ENCODE measurements at places on chromosomes 4 and X. TPM values are rescaled to one million over a fixed set of nuclear protein-coding genes. Genes with fewer than 3 reads are reported as not detected.
A peak's percentile ranks its signal among the peaks of the same experiment; 100 is the strongest.

The MTNR1A gene
- not detected for total RNA-seq

The UPF3B gene
- 3.4 TPM for total RNA-seq

The ITIH6 gene
- total RNA-seq = not detected

The TCP11X2 gene
- total RNA-seq = not detected

The NAP1L3 gene
- 0.76 TPM for total RNA-seq

The EPHA5 gene
- total RNA-seq = 0.11 TPM

DNA sequence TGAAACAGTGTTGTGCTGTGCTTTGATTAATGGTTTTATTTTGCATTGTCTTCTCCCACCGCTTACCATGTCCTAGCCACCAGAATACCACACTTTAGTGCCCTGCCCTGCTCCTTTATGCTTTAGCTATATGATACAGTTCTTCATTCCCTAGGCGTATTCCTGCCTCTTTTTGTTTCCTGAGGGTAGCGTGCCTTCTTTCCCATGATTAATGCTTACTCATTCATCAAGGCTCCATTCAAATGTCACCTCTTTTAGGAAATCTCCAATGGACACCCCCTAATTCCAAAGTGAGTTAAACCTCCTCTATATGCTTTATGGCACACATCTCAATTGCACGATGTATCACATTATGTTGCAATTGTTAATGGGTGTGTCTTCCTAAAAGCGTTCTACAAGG lies 46.3 kb downstream of the SPANXD start:
- no peak for DNase-seq

GRCh38 chrX:70398899-70399298 lies 24.2 kb upstream of the GDPD2 start:
- DNase-seq = no peak

DNA sequence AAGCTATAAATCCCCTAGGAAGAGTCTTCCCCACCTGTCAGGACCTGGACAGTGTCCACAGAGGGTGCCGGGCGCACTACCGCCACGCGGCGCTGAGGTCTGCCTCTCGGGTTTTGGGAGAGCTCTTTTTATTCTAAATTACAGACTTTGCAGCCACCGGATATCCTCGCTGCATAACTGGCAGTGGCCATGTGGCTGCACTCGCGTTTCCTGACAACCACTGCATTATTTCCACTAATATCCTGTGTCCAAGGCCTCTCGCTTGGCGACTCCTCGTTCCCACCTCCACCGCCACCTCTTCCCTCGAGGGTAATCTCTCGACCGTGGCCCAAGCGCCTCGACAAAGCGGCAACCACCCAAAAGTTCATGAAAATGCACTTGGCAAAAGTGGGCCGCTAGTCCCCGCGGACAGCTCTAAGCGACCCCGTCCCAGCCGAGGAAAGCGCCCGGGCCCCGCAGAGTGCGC lies 512 bp upstream of the TMEM131L start:
- peak; percentile 81 for DNase-seq

- DNase-seq = no peak
Observed at GRCh38 chrX:2643880-2644279, 47.2 kb upstream of the CD99 start.

DNA sequence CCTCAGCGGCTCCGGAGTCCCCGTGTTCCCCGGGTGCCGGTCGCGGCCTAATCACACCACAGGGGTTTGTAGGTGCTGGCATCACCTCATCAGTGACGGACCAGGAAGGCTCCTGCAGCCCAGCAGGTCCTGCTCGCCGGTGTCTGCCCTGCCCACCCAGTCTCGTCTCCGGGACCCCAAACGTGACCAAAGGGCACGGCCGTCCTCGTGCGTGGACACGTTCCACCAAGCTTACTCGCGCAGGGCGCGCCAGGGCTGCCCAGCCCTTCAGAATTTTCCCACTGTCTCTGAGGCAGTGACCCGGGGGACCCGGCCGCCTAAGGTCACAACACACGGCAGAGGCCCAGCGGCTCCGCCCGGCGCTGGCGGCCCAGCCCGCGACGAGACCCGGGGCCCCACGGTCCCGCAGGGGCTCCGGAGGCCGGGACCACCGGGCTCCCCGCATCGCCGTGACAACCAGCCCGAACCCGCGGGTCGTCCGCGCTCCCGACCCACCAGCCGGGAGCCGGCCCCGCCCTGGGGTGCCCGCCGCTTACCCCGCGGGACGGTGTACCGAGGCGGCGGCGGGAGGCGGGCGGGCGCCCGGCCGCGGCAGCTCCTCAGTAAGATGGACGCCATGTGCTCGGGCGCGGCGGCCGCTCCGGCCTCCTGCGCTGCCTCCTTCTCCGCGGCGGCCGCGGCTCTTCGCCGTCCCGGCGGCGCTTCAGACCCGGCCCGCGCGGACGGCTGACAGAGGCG lies 454 bp downstream of the LETM1 start:
- DNase-seq = peak; percentile 77

DNA sequence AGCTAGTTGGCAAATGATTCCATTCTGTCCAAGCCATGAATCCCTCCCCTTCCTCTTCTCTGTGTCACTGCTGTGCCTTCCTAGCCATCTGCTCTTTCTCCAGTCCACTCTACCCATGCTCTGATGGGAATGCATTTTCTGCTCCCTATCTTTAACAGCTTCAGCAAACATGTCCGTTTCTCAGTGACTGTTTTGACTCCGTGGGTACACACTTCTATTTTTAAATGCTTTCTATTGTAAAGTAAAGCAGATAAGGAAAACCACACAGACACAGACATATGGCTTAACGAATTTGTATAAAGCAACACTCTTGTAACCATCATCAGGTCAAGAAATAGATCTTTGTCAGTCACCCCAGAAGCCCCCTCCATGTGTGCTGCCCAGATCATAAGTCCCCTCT lies 72.4 kb upstream of the KLHL13 start:
- no peak for DNase-seq

DNA sequence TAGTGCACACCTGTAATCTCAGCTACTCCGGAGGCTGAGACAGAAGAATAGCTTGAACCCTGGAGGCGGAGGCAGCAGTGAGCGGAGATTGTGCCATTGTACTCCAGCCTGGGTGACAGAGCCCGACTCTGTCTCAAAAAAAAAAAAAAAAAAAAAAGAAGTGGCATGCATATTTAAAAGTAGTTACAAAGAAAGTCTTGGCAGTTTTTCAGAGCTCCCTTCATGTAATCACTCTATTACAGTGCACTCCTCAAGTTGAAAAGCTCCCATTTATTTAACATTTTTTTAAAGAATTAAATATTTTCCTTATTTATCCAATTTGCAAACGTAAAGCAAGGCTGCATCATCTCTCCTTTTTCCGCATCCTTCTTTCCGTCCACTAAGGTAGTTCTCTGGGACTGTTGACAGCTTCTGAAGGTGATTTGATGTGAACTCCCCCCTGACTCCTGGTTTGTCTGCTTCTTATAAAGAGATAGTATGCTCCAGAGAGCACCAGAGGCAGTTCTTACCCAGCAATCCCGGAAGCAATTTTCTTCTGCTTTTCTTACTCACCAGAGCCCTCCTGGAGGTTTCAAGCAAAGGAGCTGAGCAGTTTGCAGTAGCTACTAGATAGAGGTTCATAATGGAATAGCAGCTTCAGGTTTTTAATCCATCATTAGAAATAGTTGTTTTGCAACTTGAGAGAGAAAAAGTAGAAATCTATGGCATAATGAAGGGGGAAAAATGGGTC lies 151.0 kb downstream of the PALLD start:
- no peak for DNase-seq

- DNase-seq = no peak
Observed at GRCh38 chr4:186149872-186150271, 41.5 kb upstream of the CYP4V2 start.

- DNase-seq = no peak
Observed at GRCh38 chr4:76704133-76704881, 193.6 kb downstream of the SOWAHB start.

- no peak for DNase-seq
Observed at GRCh38 chrX:40651620-40652223, 4.4 kb upstream of the CXorf38 start.

DNA sequence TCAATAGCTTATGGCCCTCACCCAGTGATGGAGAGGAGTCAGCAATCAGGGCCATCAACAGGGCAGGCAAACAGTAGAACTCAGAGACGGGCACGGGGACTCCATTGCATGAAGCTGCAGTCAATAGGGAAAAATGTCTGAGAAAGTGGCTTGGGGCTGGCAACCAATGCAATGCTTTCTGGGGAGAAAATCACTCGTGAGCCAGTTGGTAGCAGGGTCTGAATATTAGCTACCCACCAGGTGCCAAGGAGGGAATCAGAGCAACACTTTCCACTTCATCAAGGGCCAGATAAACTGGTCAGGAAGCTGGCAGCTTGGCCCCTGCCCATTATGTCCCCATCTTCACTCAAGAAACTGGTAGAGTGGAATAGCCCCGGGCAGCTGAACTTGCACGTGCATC lies 80.7 kb downstream of the STARD8 start:
- no peak for DNase-seq

DNA sequence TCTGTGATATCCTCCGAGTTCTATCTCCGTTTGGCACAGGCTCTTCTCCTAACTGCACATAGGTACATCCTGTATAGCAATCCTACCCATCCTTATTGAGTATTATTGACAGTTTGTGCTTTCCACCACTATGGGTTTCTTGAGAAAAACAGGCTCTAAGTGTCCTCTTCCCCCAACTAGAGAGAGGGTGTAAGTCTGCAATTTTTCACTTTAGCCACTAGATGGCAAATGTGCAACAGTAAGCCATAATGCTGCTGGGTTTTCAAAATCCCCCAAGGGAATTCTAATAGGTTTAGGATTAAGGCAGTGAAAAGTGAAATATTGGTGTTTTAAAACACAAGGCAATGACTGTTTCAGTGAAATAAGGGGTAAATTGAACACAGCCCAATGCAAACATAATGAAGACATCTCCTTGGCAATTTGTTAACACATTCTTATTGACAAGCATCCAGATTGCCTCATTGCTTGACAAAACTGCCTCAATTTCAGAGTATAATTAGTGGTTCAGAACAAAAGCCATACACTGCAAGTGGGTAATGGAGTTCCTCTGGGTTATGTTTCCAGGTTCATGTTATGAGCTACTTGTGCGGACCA lies 239.0 kb upstream of the HTR2C start:
- DNase-seq = no peak

- peak; percentile 31 for DNase-seq
Observed at GRCh38 chr4:121070274-121070673, 2.1 kb downstream of the NDNF start.

- no peak for DNase-seq
Observed at GRCh38 chrX:21970326-21970725, 29.8 kb downstream of the SMS start.

- no peak for DNase-seq
Observed at GRCh38 chrX:23061116-23061515, 61.4 kb downstream of the DDX53 start.
